ENCODE measurements at places on chromosomes 7 and 10. TPM values are rescaled to one million over a fixed set of nuclear protein-coding genes. Genes with fewer than 3 reads are reported as not detected.

GRCh38 chr7:124426621-124427020 lies 339.0 kb downstream of the GPR37 start:
- no peak for DNase-seq

- DNase-seq = no peak
These were observed 84.7 kb downstream of the CCNY start for GRCh38 chr10:35420827-35421552.

The PRLHR gene
- polyA plus RNA-seq = not detected

The SLC26A3 gene
- polyA plus RNA-seq = 1.3 TPM

DNA sequence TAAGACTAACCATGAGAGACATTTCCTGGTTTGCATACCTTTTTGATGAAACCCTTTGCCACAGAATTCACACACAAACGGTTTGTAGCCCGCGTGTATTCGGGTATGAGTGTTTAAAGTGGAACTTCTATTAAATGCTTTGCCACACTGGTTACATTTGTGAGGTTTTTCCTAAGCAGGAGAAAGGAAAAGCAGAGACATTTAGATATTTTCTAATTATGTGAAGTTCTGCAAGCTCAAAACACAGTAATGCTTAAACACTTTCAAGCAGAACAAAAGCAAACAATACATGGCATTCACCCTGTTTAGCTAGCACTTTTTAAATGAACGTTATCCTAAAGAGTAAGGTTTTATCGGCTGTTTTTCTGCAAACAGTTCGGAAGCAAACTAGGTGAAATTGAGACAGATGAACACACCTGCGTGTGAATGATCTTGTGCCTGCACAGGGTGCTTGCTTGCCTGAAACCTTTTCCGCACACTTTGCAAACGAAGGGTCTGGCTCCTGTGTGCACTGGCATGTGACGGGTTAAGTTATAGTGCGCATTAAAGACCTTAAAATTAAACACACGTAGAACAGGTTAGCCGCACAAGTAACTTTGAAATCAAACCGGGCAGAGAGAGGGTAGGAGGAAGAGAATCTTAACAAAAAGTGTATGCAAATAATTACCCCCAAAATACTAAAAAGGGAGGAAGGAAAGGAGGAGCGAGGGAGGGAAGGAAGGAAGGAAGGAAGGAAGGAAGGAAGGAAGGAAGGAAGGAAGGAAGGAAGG lies 1.6 kb downstream of the FEZF1 start:
- no peak for DNase-seq

DNA sequence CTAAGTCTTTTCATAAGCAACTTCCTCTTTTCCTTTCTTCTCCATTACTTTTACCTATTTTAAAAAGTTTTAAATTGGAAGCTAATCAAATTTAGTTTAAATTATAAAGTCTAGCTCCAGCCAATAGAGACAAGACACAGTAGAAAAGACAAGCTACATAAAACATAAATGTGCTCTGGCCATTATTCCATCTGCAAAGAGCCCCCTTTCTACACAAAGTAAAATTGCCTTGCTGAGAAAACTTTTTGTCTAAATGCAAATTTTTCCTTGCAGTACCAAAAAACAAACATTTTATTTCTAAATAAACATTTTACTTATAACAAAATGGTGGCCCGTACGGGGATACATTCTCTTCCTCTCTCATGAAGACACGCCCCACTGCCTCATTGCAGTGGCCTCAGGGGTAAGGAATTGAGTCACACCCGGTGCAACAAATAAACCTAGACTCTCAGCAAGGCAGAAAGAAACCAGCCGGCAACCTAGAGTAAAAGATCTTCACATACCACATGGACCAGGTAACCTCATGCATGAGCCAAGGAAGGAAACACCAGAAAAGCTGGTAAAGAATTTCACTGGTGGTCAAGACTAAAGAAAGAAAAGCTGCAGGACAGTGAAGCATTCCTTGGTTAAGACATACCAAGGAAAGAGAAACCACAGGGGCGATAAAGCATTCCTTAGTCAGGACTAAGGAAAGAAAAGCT lies 71.6 kb upstream of the ZNF746 start:
- DNase-seq = no peak

- DNase-seq = no peak
These were observed 97.3 kb upstream of the SFMBT2 start for GRCh38 chr10:7507887-7508726.

The PIK3AP1 gene
- 6.5 TPM for polyA plus RNA-seq

The HABP2 gene
- 1.9 TPM for polyA plus RNA-seq

DNA sequence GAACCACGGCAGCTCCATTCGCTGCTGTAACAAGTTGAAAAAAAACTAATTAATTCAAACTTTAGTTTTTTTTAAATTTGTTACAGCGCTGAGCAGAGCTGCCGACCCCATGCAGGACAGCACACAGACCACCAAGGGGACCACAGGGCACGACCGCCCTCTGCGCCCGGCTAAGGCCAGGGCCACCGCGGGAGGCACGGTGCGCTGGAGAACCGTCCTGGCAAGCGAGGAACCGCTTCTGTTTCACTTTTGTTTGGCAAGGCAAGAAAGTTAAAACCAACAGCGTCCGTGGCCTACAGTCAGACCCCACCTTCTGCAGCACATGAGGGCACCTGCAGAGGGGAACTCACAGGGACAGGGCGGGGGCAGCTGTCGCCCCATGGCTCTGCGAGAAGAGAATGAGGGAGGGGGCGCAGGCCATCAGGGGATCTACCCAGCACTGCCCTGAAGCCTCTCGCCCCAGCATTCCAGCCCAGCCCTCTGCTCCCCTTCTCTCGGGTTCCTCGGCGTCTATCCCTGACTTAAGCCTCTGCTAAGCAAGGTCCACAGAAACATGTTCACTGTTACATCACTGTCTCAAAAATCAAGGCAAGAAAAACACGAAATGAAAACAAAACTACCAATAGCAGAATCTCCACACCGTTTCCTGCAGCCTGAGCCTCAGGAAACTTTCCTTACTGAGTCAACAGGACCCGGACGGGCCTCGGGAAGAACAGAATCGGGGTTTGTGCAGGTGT lies 204.4 kb downstream of the DIP2C start:
- no peak for DNase-seq

DNA sequence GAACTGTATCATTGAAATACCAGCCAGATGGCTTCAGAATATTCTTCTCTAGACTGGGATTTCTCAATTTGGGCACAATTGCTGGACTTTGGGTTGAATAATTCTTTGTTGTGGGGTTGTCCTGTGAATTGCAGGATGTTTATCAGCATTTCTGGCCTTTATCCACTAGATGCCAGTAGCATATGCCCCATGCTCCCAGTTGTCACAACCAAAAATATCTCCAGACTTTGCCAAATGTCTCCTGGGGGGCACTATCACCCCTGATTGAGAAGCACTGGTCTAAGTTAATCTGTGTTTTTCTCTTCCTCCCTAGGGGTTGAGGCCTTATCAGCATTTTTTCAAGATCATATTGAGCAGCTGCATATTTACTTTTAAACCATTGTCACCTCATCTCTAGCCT lies 204.9 kb upstream of the SP8 start:
- DNase-seq = no peak

DNA sequence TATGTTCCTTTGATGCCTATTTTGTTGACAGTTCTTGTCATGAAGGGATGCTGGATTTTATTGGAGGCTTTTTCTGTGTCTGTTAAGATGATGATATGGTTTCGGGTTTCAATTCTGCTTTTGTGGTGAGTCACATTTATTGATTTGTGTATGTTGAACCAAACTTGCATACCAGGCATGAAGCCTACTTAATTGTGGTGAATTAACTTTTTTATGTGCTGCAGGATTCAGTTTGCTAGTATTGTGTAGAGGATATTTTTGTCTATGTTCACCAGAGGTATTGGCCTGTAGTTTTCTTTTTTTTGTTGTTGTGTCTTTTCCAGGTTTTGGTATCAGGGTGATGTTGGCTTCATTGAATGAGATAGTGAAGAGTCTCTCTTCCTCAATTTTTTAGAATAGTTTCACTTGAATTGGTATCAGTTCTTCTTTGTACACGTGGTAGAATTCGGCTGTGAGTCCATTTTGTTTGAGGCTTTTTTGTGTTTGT lies 345.9 kb downstream of the KIF20B start:
- DNase-seq = no peak

The FAM149B1 gene
- 65.1 TPM for polyA plus RNA-seq

DNA sequence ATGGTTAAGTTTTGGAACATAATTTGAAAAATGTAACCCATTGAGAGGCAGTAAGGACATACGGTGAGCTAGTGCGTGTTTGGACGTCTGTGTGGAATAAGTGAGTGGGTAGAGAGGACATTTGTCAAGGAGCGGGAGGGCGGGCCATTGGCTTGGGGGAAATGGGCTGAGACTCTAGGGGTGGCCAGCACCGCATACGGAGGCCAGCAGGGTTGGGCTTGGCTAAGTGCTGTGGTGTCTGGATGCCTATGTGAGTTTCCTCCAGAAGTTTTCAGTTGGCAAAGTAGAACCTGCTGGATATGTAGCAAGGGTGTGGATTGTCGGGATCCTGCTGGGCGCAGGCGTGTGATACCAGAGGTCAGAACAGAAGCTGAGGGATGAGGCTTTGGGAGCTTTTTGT lies 103.0 kb downstream of the TCF7L2 start:
- no peak for DNase-seq

DNA sequence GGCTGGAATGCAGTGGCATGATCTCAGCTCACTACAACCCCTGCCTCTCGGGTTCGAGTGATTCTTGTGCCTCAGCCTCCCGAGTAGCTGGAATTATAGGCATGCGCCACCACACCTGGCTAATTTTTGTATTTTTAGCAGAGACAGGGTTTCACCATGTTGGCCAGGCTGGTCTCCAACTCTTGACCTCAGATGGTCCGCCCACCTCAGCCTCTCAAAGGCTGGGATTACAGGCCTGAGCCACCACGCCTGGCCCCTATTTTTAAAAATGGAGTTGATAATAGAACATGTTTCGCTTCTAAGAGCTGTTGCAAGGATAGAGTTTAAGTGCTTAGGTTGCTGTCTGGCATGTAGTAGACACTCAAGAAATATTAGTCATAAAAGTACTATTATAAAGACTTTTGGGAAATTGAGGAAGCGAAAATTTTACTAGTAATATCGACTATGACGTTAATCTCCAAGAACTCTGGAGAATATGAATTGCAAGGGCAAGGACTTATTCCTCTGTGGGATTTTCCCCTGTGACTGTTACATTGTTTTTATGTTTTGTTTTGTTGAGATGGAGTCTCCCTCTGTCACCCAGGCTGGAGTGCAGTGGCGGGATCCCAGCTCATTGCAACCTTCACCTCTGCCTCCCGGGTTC lies 7.9 kb downstream of the GTF2I start:
- no peak for DNase-seq

Measured in testis (tissue), 5 donors.